ENCODE measurements at places on chromosomes 1 and 21.

GRCh38 chr1:24052220-24052619 lies 59.7 kb downstream of the MYOM3 start:
- DNase-seq: no peak

DNA sequence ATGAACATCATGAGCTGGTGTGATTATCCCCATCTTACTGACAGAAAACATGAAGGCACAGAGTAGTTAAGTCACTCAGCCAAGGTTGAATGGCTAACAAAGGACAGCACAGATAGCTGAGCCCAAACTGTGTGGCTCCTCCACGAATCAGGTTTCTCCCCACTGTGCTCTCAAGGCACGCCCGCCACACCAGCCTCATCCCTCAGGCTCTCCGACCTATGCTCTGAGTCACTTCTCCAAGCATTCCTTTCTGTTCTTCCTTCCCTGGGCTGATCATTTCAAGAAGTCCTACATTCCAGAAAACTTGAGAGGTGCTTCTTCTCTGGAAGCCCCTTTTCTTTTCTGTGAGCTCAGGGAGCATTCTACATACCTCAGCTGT lies 25.3 kb upstream of the SDC3 start:
- DNase-seq: no peak

DNA sequence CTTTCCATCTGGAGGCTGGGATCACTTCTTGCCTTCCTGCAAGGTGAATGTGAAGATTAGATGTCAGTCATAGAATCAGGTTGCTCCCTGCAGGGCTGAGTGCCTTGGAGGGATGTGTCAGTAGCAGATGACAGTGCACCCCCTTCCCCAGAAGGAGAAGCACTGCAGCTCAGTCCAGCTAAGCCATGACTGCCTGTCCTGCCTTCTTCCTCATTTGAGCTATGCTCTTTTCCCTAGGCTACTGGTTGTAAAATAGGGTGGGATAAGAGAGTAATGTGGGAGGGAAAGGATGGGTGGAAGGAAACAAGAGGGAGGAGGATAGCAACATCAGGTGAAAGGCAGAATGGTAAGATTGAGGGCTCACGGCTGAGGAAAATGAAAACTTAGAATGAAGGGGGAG lies 11.1 kb upstream of the FABP3 start:
- DNase-seq: no peak

DNA sequence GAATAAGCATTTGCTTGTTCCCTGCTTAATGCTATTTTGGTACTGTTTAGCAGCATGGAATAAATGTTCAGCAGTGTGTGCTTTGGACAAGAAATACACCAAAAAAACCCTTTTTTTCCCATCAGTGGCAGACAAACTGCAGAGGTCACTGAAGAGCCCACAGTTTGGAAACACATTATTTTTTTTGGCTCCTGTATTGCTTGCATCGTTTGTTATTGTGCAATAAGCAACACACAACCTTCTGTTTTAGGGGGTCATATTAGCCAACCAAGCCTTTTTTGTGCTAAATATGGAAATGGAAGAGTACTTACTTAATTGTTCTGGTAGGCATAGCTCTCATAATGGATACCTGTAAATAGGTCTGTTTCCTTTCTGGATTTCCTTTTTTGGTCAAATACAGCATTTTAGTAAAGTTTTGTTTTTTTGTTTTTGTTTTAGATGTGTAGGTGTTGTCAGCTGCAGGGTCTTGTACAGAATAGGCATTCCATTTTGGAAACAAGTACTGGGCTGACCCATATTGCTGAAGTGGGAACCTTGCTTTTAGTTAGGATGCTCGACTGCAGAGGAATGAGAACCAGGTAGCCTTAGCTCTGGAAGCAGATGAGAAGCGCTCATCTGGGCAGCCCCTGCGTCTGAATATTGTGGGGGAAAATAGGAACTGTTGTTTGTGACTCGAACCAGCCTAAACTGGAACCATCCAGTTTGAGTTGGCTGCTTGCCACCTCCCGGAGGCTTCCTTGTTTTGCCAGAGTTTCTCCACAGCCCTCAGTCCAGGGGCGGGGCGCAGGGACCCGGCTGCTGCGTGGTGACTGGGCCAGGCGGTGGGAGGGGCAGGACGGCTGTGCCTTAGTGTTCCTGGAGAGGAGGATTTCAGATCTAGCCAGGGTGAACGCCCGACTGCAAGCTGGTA lies 38.4 kb downstream of the SPEN start:
- peak; percentile 81 for DNase-seq

DNA sequence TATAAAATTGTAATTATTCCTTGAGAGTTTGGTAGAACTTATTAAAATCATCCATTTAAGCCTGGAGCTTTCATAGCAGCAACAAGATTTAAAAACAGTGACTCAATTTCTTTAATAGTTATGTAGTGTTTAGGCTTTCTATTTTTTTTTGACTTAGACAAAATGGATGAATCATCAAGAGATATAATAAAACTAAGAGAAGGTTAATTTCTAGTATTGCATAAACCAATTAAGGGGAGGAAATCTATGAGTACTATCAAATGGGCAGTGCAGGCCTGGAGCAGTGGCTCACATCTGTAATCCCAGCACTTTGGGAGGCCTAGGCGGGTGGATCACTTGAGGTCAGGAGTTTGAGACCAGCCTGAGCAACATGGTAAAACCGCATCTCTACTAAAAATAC lies 416.3 kb upstream of the USP24 start:
- no peak for DNase-seq

- DNase-seq: no peak
These were observed 150.4 kb downstream of the CYYR1 start for GRCh38 chr21:26422706-26423105.

DNA sequence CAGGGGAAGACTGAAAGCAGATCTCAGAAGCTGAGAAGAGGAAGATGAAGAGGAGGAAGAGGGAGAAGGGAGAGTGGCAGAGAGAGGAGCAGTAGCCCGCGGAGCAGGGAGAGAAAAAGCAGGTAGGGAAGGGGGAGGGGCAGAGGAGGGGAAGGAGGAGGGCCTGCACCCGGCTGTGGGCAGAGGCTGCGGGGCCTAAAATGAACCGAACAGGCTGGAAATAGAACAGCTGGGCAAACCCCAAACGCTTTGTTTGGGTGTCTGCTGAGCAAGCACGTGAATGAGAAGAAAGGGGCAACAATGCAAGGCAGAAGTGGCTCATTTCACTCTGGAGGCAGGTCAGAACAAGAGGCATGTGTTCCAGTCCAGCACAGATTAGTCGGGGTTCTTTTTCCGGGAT lies 33.5 kb downstream of the KCNC4 start:
- DNase-seq: no peak

DNA sequence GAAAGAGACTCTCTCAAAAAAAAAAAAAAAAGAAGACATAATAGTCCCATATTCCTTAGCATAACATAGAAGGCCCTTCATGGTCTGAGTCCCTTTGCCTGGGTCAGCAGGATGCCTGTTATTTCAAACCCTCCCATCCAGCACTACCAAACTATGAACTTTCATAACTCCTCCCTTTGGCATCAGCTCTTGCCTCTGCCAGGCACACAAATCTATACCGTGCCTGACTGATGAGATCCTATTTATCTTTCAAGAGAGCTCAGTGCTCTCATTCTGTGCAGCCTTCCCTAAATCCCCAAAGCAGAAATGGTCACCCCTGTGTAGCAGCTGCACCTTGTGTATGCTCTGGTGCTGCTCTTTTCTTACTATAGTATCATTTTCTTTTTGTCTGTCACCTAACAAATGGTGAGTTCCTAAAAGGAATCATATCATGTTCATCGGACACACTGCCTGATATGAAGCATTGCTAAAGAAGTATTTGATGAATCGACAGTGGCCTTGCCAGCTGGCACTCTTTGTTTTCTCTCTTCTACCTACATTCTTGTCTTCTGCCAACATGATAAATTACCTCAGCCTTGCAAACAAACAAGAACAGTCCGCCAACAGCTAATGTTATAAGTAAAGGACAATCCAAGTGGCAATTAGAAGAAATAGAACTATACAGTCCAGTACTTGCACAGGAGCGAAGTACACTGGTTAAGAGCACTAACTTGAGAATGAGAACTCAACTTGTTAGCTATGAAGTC lies 29.9 kb downstream of the FMO4 start:
- no peak for DNase-seq

DNA sequence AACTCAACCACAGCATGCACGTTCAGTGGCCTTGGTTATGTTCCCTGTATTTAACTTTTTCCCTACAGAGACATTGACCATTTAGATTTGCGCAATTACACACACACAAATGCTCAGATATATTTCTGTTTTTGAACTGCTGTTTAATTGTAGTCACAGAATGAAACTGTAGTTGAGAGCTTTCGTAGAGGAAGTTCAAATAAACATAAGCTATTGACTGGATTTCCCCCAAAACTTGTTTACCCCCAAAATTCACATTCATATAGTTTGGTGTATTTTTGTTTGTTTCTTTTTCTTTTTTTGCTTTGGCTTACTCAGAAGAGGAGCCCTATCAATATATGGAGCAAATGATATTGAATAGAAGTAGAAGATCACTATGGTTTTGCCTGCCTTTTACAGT lies 921.0 kb downstream of the ADGRL2 start:
- DNase-seq: no peak

DNA sequence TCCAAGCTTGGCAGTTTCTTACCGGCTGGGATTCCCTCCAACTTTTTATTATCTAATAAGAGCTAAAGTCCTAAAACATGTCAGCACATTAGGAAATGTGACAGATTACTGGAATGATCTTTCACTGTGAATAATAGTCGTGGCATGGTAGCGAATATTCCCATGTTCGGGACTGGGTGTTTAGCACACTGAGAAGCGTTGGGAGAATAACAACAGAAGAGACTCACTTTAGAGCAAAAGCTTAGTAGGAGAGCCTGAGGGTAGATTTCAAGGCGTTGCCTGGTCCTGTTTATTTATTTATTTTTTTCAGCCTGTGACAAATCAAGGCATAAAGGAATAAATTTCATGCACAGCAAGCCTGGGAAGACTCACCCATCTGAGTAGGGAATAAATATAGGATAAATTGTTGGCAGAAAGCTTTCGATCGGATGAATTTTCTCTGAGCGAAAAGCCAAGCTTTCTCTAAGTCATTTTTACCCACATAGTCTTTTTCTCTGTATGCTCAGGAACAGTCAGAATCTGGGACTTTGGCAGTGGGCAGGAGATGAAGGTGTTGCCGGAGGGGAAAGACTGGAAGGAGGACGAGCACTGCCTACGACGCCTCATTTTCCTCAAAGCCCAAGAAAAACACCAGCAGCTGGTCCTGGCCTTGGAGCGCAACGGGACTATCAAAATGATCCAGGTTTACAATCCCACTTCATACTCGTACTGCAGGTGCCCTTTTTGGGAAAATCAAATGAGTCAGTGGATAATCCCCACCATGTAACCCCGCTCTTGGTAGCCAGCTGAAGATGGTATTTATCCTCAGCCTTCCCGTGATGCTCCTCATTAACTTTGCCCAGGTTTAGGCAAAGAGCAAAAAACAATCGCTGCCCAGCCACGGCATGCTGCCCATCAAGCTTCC lies 97.2 kb downstream of the WDR64 start:
- no peak for DNase-seq

GRCh38 chr1:5447503-5447960 lies 544.7 kb downstream of the NPHP4 start:
- DNase-seq: no peak

GRCh38 chr1:212981025-212981495 lies 30.7 kb downstream of the VASH2 start:
- no peak for DNase-seq

DNA sequence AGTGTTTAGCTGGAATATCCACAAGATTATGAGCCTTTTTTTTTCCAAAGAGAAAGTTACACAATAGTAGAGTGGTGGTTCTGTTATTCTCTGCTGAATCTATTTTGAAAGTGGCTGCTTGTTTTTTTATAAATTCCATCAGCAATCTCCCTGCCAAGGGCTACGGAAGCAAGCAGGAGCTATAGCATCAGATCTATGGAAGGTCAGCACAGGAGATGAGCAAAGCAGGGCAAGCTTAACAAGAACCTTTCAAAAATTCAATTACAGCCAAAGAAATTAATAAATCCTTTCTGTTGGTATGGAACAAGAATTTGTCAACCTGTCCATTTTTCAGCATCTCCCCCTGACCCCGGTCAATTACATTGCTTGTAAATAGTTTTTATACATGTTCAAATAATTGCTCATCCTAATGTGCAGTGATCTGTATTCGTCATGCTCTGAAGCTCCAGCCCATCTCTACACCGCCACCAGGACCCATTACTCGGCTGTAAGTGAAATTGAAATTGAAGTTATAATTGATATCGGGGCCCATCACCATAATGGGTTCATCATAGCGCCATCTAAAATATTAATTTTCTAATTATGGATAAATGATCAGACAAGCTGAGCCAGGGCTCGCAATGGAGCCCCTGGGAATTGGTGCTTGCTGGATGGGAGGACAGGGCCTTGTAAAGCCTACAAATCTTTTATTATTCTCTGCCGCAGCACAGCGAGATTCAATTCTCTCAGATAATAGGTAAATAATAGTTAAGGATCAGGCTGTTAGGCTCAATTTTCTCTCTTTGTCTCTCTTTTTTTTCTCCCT lies 215.1 kb downstream of the ATG4C start:
- DNase-seq: no peak

- DNase-seq: no peak
These were observed 6.0 kb upstream of the AGPAT3 start for GRCh38 chr21:43858806-43859648.

DNA sequence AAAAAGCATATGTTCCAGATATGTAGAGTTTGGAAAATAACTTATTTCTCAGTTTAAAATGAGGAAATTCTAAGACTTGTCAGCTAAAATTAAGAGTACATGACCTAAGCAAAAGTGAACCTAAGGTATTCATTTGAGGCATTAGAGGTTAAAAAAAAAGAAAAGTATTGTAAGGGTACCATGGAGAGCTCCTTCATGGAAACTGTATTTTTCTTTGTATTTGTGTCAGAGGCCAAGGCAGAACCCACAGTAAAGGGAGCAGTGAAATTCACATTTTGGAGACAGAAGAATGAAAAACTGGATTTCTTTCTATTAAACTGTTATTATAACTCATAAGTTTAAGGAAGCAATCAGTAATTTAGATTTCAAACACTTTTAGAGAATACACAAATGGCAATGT lies 1494.8 kb downstream of the KCNT2 start:
- no peak for DNase-seq

DNA sequence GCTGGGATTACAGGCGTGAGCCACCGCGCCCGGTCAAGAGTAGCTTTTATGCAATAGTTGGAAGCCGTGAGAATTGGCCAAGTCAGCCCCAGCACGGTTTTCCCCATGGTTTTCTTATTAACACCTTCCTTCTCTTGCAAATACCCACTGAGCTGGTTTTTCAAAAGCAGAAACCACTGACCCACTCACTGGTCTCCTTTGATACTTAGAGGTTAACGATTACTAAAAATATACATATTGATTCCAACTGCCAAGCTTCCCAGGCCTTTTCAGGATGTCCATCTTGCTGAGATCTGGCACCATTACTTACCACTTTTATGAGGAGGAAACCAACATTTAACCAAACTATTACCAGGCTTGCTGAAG lies 25.9 kb upstream of the TARDBP start:
- DNase-seq: no peak

DNA sequence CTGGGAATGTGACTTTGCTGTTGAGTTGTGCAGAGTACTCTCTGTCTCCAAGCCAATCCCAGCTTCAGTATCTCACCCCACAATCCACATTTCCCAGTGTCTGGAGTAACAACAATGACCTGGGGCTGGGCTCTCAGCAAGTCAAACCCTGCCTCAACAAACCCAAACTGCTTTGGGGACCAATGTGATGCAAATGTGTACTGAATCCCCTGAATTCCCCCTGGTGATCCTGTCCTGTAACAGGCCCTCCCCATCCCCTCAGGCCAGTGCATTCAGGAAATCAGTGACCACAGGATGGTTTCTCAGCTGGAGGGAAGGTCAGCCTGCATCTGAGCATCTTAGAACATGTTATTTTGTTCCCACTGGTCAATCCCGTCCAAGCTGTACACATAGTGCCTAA lies 36.7 kb upstream of the HAO2 start:
- no peak for DNase-seq

- no peak for DNase-seq
These were observed 1.7 kb downstream of the CC2D1B start for GRCh38 chr1:52364235-52364839.
